ENCODE measurements at places on chromosomes 16 and 17.

GRCh38 chr16:84514295-84514873, 9.9 kb upstream of the MEAK7 start:
- DNase-seq: no peak

GRCh38 chr16:48580925-48581500, 29.0 kb downstream of the N4BP1 start:
- no peak for DNase-seq

DNA sequence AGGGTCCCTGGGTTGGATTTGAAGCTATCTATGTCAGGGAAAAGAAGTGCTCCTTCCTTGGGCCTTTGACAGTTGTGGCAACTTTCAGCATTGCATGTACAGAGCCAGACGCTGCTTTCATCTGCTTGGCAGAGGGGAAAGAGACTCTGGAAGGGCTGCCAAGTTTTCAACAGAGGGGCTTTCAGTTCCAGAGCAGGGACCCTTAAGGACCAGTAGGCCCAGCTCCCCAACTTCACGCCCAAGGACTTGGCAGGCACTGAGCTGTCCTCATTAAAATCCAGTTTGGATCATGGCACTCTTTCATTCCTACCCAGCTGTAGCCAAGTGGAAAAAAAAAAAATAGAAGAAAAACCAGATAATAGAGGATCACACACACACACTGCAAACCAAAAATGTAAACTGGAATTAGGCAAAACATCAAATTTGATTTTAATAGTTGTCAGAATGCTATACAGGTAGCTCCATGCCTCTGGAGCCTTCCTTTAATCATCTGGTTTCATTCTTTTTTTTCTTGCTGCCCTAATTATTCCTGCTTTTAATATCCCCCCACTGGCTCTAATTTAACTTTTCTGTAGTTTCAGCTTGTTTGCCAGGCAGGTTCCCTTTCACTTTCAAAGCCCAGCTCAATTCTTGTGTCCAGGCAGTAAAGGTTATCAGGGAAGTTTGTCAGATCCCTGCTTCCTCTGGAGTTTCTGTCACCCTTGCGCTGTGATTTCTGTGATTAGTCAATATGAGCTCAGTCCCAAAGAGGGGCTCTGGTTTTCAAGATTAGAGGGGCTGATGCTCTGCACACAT, 702.6 kb upstream of the CDH8 start:
- DNase-seq: no peak

DNA sequence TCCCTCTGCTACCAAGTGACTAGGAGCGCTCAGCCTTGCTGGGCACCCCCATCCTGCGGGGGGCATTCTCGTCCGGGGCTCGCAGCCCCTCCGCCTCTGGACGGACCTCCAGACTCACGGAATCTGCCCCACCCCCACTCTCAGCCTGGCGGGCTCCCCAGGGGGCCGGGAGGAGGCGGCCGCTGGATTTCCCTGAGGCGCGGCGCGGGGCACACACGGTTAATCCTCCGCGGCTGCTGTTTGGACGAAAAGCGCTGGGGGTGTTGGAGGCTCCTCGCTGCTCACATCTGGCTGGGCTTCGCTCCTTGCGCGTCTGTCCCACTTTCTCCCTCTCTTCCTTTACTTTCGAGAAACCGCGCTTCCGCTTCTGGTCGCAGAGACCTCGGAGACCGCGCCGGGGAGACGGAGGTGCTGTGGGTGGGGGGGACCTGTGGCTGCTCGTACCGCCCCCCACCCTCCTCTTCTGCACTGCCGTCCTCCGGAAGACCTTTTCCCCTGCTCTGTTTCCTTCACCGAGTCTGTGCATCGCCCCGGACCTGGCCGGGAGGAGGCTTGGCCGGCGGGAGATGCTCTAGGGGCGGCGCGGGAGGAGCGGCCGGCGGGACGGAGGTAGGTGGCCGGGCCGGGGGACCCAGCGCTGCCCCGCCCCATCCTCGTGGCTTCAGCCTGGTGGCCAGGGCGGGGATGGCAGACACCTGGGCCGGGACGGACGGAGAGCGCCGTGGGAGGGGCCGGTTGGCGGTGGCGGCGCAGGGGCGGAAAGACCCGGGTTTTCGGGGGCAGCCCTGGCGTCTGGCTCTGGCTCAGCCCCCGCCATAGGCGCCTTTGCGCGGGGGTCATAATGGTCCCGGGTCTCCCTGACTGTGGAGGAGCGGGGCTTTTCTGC, at the start of gene C1QTNF1:
Gene C1QTNF1, plus strand, starts transcription at position 284 of the 886 bp plus-strand sequence. CDS start 19,800 bp downstream, outside the sequence.
- DNase-seq: peak; percentile 40

DNA sequence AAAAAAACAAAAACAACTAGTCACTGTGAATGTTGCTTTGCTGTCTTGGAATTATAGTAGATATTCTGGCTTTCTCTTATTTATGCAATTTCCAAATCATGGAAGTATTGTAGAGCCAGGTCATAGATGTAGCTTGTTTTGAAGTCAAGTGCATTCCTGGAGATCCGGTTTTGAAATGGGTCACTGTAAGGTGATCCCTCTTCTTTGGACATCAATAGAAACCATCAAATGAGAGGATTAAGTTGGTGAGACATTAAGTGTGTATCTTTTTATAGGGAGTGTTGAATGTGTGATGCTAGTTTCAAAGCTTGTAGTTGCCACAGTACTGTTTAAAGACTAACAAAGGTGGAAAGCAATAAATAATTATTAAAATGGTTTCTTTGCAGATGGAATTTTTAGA, 4.5 kb downstream of the PRKAR1A start:
- no peak for DNase-seq

- no peak for DNase-seq
Observed at GRCh38 chr17:6497496-6498221, 53.4 kb downstream of the PIMREG start.

DNA sequence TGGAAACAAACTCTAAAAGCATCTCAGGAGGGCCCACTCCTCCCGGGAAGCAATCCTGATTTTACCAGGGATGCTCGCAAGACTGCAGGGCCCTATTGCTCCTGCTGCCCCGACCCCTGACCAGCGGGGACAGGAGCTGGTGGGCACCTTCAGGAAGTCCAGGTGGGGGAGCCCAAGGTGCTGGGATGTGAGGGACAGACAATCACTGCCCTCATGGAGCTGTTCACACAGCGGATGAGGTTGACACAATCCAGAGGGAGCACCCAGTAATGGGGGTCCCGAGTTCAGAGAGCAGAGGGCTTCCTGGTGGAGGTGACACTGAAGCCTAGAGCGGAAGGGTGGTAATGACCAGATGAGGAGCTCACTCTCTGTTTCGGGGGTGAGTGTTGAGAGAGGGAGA, 126.2 kb downstream of the FOXL1 start:
- DNase-seq: no peak

- no peak for DNase-seq
Observed at GRCh38 chr16:60329108-60329507, 1595.0 kb upstream of the GOT2 start.

DNA sequence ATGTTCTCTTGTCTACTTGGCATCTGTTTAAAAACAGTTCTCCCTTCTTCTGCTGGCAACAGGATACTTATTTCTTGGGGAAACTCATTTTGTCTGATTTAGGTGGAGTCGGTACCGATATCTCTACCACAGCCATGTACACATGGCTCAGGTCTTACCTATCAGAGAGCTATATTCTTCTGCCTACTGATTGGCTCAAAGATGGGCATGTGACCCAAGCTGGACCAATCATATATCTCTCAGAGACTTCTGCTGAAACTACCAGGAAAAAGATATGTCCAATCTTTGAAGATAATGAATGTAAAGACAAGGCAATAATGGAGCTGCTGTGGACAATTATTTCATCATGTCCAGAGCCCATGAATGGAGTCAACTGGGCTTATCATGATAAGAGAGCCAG, 21.6 kb upstream of the SHISA9 start:
- DNase-seq: no peak

DNA sequence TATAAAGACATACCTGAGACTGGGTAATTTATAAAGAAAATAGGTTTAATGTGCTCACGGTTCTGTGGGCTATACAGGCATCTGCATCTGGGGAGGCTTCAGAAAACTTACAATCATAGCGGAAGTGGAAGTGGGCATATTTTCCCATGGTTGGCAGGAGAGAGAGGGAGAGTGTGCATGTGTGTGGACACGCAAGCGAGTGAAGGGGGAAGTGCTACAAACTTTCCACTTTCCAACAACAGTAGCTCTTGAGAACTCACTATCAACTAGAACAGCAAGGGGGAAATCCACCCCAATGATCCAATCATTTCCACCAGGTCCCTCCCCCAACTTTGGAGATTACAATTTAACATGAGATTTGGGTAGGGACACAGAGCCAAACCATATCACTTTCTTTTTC, 11.1 kb downstream of the TAOK1 start:
- DNase-seq: no peak

GRCh38 chr16:67677712-67678111, 11.1 kb downstream of the C16orf86 start:
- DNase-seq: no peak

- no peak for DNase-seq
Observed at GRCh38 chr16:68784226-68784625, 47.1 kb downstream of the CDH1 start.

DNA sequence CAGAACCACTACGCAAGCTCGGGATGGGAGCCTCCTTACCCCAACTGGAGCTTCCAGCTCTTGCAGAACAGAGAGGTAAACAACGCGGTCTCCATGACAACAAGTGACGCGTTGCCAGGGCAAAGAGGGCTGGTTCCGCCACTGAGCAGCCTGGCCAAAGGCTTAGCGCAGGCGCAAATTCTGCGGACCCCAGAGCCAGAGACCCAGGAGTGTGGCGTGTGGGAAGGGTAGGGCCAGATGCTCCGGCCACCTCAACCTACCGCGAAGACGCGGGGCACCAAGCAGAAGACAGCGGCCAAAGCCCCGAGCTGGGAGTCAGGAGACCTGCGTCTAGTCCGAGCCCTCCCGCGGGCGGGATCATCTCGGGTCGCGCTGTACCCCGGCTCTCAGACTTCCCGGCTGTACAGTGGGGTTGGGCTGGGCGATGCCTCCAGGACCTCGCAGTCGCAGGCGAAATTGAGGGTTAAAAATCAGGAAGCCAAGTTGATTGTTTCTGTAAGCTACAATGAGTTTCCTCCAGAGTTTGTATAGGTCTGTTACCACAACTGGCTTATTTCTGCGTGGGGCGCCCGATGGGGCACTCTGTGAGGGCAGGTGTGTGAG, at the start of gene TEKT1:
Gene TEKT1, minus strand, starts transcription at position 69 of the 603 bp plus-strand sequence. CDS start 1,353 bp downstream, outside the sequence.
- DNase-seq: peak; percentile 69

- no peak for DNase-seq
Observed at GRCh38 chr17:47077576-47077975, 98.5 kb upstream of the RPRML start.

- DNase-seq: no peak
Observed at GRCh38 chr17:29930409-29931010, 482 bp upstream of the SSH2 start.

GRCh38 chr17:76353004-76353598, 615 bp downstream of the PRPSAP1 start:
- peak; percentile 22 for DNase-seq

Data from activated CD4-positive, alpha-beta T cell treated with anti-CD3 and anti-CD28 coated beads, Interleukin-2, amount 50 U/mL, for 48 hours (primary cell).